ENCODE measurements at places on chromosomes 3 and 15. TPM values are rescaled to one million over a fixed set of nuclear protein-coding genes. Genes with fewer than 3 reads are reported as not detected.

GRCh38 chr3:12904951-12905315 is 63.6 kb upstream of the RPL32 start:
- no peak for DNase-seq

- DNase-seq, result no peak
Measured at GRCh38 chr3:186515125-186515524, 29.1 kb downstream of the CRYGS start.

GRCh38 chr3:74592359-74592758 is 22.1 kb downstream of the CNTN3 start:
- DNase-seq, result peak; percentile 62

DNA sequence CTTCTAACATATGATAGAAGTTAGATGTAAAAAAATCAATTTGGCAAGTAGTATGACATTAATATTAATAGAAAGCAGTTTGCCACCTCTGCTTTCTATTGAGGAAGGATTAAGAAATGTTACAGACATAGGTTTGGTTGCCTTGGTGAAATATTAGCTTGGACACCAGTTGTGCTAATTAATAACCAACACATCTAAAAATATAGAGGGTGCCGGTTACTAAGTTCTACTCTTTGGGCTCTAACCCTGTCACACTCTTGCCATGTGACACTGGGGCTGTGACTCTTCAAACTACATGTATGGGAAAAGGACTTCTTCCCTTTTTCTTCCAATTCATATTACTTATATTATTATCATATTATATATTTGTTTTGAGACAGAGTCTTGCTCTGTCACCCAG is 64.4 kb downstream of the TRIM71 start:
- no peak for DNase-seq

DNA sequence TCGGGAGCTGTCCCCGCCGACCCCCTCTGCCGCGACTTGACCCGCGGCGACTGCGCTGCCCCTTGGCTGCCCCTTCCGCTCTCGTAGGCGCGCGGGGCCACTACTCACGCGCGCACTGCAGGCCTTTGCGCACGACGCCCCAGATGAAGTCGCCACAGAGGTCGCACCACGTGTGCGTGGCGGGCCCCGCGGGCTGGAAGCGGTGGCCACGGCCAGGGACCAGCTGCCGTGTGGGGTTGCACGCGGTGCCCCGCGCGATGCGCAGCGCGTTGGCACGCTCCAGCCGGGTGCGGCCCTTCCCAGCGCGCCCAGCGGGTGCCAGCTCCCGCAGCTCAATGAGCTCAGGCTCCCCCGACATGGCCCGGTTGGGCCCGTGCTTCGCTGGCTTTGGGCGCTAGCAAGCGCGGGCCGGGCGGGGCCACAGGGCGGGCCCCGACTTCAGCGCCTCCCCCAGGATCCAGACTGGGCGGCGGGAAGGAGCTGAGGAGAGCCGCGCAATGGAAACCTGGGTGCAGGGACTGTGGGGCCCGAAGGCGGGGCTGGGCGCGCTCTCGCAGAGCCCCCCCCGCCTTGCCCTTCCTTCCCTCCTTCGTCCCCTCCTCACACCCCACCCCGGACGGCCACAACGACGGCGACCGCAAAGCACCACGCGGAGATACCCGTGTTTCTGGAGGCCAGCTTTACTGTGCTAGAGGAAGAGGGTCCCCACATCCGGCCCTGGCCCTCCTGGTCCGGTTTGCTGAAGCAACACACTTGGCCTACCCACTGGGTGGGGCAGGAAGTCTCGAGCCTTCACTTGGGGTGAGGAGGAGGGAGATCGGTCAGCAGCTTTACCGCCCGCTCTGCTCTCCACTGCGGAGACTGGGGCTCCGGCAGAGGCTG is at the start of gene RASSF1:
RASSF1 (minus strand) TSS at position 389 of the 882 bp plus-strand sequence; CDS start at position 358, 31 bp downstream.
- DNase-seq, result peak; percentile 90

Gene NFKBIZ
- 15.7 TPM for polyA plus RNA-seq

Gene ENTPD3
- polyA plus RNA-seq, result not detected

Gene CYP1A2
- polyA plus RNA-seq, result not detected

Gene VWA5B2
- not detected for polyA plus RNA-seq

DNA sequence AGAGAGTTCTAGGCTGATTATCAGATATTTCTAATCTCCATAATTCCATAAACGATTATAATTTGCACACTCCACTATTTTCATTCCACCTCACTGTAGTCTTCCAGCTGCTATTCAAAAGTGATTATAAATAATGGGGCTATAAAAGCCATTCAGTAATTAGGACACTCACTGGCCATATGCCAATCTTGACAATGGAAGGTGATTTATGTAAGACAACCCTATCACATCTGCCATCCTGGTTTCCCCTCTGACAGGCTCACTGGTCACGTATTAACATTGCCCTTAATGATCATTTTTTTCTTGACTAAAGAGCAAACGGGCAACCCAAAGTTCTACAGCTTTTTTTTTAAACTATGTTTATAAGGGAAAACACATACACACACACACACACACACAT is 402.4 kb downstream of the MAGI1 start:
- no peak for DNase-seq

Gene SLC25A38
- polyA plus RNA-seq, result 23.9 TPM

Gene AADACL2
- not detected for polyA plus RNA-seq

DNA sequence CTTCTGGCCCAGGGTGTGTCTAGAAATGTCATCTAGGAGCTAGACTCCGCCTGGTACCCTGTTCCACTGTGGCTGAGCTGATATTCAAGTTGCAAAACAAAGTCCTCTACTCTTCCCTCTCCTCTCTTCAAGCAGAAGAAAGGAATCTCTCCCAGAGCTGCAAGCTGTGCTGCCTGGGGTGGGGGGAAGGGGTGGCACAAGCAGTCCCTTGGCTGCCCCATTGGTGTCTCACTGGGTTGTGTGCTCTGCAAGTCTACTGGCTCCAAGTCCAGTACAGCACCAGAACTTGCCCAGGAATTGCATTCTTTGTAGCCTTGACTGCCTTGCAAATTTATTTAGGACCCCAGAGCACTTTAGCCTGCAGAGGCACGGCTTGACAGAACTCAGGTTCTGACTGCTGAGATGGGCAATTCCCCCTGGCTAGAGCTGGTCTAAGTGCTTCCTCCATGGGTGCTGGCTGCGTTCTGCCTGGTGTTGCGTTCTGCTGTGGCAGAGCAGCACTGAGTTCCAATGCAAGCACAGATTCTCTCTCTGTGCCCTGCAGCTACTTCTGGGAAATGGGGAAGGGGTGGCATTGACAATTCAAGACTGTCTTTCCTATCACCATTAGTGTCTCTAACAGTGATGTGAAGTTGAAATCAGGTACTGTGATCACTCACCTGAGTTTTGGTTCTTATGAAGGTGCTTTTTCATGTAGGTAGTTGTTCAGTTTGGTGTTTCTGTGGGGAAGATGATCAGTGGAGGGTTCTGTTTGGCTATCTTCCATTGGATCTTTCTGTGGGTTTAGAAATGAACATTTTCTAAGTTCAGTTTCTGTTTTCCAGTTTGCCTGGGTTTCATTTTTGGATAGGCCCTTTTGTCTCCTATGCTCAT is 39.5 kb downstream of the OXSR1 start:
- no peak for DNase-seq

DNA sequence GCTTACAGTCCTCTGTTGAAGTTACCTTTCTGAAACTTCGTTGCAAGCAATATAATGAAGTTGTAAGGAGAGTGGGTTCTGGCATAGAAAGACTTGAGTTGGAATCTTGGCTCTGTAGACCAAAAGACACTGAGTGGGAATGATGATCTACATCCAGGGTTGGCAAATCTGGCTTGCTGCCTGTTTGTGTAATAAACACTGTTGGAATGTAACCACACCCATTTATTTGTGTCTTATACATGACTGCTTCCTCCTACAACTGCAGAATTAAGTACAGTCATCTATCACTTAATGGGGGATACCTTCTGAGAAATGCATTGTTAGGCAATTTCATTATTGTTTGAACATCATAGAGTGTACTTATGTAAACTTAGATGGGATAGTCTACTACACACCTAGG is 178.4 kb upstream of the SUCLG2 start:
- peak; percentile 0 for DNase-seq

Gene LOXL1
- 396 TPM for polyA plus RNA-seq

Gene MYO5A
- 12.1 TPM for polyA plus RNA-seq

- no peak for DNase-seq
Measured at GRCh38 chr3:120436523-120437050, 14.2 kb downstream of the FSTL1 start.

Gene GATM
- polyA plus RNA-seq, result not detected

- peak; percentile 32 for DNase-seq
Measured at GRCh38 chr15:50758712-50759205, 6.7 kb downstream of the SPPL2A start.

DNA sequence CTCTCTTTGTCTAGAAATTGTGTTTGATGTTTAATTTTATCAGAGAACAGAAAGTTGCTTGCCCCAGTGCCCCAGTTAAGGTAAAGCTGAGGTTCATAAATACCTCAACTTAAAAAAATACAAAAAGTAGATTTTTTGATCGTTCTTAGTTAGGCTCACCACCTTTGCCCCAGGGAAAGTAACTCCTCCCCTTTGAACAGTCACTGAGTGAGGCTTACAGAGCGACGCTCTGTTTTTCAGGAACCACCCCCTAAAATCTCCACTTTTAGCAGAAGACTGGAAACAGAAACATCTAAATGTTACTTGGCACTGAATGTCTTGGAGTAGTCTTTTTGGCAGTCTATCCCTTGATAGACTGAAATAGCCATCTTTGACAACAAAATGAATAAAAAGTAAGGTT is 24.9 kb downstream of the BLM start:
- DNase-seq, result no peak

- peak; percentile 52 for DNase-seq
Measured at GRCh38 chr3:152236716-152237115, 32.0 kb upstream of the MBNL1 start.

DNA sequence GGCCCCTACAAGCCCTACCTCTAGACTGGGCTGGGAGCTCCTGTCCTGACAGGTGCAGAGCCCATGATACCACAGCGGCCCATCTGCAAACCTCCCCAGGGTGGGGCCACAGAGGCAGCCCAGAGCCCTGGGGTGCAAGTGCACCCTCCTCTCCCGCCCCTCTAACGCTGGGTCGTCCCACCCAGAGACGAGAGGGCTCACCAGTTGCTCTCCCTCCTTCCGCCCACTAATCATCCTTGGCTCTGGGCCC is 742 bp downstream of the TNK2 start:
- no peak for DNase-seq

DNA sequence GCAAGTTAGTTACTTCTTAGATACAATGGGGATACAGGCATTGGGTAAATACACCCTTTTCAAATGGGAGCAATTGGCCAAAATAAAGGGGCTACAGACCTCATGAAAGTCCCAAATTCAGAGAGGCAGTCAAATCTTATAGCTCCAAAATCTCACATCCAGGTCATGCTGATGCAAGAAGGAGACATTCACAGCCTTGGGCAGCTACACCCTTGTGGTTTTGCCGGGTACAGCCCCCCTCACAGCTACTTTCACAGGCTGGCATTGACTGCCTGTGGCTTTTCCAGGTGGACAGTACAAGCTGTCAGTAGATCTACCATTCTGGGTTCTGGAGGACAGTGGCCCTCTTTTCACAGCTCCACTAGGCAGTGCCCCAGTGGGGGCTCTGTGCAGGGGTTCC is 17.5 kb upstream of the PLSCR1 start:
- no peak for DNase-seq

DNA sequence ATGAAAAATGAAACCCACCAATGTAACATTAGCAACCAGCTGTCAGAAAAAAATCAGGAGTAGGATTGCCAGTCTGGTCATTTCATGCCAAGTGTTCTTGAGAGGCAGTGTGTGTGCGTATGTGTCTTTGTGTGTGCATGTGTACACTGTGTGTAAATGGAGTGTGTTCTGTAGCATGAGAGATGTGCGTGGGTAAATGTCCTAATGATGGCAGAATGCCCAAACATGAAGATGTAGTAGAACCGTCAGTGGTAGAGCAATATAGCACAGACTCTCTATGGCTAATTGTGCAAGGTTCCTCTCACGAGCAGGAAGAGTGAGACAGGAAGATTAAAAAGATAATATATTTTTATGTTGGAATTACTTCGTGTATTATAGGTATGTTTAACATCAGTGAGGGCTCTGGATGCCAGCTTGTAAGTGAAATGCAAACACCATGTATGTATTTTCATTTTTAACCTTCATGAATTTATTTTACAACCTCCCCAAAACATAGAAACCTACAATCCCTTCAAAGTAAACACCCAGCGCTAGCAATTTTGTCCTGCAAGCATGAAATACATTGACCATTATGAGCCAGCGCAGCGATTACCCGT is 1038.7 kb downstream of the IGSF11 start:
- DNase-seq, result peak; percentile 34

Gene FANCD2OS
- not detected for polyA plus RNA-seq

Gene EIF2B5
- polyA plus RNA-seq, result 28.3 TPM

DNA sequence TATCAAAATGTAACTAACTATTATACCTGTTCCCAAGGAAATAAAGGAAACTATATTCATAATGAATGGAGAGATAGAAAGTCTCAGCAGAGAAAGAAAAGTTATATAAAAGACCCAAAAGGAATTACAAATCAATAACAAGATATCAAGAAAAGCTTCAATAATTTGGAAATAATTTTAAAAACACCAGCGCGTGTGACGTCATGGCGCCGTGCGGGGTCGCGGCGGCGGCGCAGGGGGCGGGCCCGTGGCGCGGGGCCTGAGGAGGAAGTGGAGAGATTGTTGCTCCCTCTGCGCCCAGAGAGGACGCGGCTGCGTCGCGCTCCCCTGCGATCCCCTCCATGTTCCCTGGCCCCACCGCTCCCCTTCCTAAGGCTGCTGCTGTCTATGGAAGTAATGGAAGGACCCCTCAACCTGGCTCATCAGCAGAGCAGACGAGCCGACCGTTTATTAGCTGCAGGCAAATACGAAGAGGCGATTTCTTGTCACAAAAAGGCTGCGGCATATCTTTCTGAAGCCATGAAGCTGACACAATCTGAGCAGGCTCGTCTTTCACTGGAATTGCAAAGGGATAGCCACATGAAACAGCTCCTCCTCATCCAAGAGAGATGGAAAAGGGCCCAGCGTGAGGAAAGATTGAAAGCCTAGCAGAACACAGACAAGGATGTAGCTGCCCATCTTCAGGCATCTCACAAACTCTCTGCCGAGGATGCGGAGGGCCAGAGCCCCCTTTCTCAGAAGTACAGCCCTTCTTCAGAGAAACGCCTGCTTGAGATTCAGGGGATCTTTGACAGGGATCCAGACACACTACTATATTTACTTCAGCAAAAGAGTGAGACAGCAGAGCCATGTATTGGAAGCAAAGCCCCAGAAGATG is 4.1 kb downstream of the XCR1 start:
- DNase-seq, result no peak

DNA sequence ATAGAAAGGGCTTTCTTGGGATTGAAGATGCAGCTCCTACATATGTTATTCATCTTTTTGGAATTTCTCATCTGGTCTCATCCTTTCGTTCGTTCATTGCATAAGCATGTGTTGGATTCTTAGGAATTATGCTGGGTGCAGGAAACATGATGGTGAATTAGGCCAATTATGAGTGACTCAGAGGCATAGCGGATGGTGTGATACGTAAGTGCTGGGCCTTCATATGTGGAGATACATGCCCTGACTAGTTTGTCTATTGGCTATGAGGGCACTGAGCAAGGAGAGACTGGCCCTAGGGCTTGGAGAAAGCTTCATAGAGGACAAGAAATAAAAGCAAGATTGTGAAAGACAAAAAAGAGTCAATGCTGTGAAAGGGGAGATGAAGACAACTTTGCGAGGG is 235.1 kb downstream of the MYRIP start:
- DNase-seq, result peak; percentile 93

Gene ITIH3
- not detected for polyA plus RNA-seq

- DNase-seq, result peak; percentile 67
Measured at GRCh38 chr3:149042789-149043386, 43.4 kb downstream of the HLTF start.

Gene PRR20G
- polyA plus RNA-seq, result not detected
